RPMI7951 (cell line): ENCODE measurements at places on chromosomes 5 and 9. TPM values are rescaled to one million over a fixed set of nuclear protein-coding genes. Genes with fewer than 3 reads are reported as not detected.

GRCh38 chr5:39543335-39543734 is 118.6 kb upstream of the DAB2 start:
- DNase-seq, result no peak

GRCh38 chr5:43041110-43041668 is 1.1 kb upstream of the ANXA2R start:
- peak; percentile 72 for DNase-seq

DNA sequence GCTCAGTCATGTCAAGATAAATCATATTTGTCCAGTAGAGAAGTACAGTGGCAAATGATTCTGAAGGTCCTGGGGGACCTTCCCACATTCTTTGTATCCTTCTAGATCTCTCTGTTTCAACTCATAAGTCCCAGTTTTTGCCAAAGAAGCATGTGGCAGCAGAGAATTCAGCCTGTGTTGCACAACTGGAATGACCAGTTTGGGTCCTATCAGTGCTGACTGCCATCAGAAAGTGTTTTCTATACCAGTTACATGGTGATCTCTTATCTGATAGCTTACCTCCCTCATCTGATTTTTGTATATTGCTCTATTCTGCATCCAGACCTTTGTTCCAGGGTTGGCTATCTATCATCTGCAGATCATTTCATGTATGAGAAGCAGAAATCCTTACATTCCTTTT is 21.7 kb downstream of the GM2A start:
- no peak for DNase-seq

GRCh38 chr5:157214861-157215513 is 34.3 kb downstream of the ITK start:
- DNase-seq, result no peak

HAVCR1 gene
- total RNA-seq, result not detected in 2 replicates

ST8SIA4 gene
- total RNA-seq, result 0.36 and 0.39 TPM in 2 replicates

DIRAS2 gene
- not detected in 2 replicates for total RNA-seq

SLC6A18 gene
- total RNA-seq, result not detected in 2 replicates

STKLD1 gene
- total RNA-seq, result 1.5 and 1.7 TPM in 2 replicates

- DNase-seq, result no peak
Measured at GRCh38 chr9:36501727-36502126, 71.0 kb upstream of the MELK start.

- no peak for DNase-seq
Measured at GRCh38 chr5:17204133-17204489, 13.3 kb upstream of the BASP1 start.

DNA sequence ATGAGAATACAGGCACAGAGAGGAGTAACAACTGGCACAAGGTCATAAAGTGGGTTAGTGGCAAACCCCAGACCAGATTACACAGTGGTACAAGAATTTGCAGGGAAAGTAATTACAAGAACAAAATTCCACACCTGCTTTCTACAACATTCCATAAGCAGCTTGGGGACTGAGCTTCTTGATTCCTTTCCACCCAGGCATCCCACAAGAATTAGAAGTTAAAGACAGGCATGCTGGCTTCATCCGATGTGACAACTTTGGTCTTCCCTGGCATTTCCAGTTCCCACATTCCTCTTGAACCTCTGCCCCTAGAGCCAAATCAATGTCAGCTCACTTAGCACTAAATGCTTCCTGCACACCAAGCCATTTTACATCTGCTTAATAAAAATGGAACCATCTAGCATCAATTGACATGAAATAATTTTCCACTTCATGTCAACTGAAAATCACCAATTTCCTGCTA is 435.8 kb upstream of the PAPPA start:
- peak; percentile 63 for DNase-seq

DNA sequence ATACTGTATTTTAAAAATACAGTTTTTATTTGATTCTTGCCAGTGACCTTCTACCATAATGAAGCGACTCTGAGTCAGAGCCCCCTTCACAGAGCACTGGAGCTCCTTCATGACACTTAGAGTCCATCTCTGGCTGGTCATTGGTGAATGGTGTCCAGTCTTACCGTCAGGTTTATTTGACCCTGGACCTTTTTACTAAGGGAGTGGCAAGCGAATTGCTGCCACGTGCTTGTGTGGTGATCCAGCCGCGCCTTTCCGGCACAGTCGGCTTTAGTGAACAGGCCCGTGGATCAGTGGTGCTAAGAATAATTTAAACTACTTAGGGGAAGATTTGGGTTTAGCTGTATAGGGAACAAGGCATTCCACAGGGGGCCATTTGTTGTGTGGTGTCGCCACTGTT is 48.5 kb downstream of the PRRC2B start:
- DNase-seq, result no peak

ELOVL7 gene
- total RNA-seq, result 0.10 TPM in 1 of 2 replicates, not detected in the other

IL13 gene
- total RNA-seq, result not detected in 2 replicates

LEAP2 gene
- total RNA-seq, result 0.29 and 0.84 TPM in 2 replicates

- DNase-seq, result peak; percentile 69
Measured at GRCh38 chr5:143316844-143317631, 86.4 kb downstream of the NR3C1 start.

GRCh38 chr5:9699681-9700080 is 69.5 kb upstream of the TAS2R1 start:
- no peak for DNase-seq
